ENCODE measurements at places on chromosomes 11 and 22.

DNA sequence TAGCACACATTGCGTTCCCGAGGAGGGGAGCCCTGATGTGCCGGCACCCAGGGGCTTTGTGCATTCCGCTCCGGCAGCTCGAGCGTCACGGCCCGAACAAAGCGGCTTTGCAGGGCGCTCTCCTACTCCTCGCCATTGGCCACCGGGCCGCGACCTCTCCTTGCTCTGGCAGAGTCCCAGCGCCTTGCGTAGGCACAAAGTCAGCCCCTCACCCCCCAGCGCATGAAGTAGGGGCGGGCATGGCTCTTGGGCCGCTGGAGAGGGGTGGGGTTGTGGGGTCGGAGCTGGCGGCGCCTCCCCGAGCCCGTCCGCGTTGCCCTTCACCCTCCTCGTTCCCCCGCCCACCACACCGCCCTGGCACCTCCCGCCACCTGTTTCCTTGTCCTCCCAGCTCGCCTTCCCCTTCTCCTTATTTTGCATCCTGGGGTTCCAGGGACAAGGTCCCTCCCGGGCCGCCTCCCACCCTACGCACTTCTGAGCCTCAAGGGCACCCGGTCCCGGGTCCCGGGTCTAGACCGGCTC is 753 bp upstream of the PPARA start:
- no peak for DNase-seq

GRCh38 chr11:48073031-48073861 is 92.9 kb downstream of the PTPRJ start:
- no peak for DNase-seq

DNA sequence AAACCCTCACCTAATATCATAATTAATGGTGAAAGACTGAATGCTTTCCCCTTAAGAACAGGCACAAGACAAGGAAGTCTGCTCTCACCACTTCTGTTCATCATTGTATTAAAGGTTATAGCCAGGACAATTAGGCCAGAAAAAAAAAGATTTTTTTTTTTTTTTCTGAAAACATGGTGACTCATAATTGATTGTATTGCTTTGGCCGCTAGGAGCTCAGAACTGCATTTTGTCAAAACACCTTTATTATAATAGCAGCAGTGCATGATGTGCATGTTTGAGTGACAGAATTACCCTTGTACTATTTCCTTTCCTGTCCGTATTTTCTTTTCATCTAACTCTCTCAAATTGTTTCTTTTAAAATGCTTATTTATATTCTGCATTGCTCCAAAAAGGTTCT is 98.1 kb downstream of the RNF169 start:
- DNase-seq = no peak

GRCh38 chr11:20278727-20279126 is 84.8 kb upstream of the HTATIP2 start:
- DNase-seq = peak; percentile 27

DNA sequence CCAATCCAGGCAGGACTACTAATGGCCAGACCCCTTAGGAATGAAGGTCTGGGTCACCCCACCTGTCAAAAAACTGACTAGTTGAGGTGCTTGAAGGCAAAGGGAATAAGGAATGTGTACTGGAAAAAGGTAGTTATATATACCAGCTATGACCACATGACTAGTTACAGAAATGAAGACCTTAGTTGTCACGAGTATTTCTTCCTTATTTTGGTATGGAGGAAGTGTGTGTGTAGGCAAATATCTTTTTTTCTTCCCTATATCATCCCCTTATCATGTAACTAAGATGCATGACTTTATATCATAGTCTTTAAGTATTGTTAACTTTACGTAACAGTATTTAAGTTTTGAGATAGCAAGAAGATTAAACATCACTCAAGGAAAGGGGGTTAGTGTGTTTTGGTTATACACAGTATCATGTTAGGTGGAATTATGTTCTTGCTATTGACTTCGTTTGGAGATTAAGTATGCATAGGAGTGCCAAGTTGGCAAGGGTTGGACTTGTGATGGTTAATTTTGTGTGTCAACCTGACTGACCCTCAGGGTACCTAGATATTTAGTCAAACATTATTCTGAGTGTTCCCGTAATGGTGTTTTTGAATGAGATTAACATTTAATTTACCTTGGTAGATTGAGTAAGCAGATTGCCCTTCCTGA is 38.2 kb upstream of the NARS2 start:
- no peak for DNase-seq

- DNase-seq = peak; percentile 62
Measured at GRCh38 chr11:85718991-85719807, 33.2 kb upstream of the CCDC89 start.

DNA sequence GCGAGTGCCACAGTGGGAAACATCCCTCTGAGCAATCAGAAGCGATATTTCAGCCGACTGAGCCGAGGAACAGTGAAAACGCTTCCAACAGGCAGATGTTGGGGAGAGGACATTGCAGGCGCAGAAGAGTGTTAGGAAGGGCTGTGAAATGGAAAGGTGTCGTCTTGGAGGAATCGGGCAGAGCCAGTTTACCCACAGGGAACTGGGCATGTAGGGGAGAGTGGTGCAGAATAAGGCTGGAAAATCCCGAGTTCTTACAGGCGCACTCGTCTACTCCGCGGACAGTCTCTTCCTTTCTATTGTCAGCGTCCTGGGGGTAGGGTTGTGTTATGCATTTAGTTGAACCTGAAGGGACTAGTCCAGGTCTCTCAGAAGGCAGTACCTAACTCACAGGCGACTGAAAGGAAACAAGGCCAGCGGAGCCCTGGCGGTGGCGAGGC is 1.1 kb upstream of the APLP2 start:
- no peak for DNase-seq

DNA sequence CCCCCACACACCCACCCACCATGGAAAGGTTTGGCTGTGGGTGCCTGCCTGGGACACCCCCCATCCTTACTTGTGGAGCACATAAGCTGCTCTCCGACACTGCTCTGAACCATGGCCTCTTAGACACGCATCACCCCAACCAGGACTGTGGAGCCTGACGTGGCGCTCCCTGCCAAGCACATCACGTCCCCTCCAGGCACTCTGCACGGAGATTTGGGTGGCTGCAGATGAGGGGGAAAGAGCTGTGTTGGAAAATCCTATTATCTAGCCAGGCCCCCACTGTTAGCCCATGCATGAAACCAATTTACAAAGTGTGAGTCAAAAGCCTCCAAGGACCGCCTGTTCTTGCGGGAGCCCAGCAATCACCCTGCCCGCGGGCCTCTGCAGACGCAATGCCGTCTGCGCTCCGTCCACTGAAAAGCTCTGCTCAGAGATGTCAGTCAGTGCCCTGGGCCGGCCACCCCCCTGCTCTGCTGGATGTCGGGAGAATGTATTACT is 163.4 kb upstream of the NECTIN1 start:
- DNase-seq = no peak

- DNase-seq = no peak
Measured at GRCh38 chr11:69287968-69288882, 5.7 kb upstream of the MYEOV start.

GRCh38 chr11:82288471-82288870 is 445.2 kb downstream of the FAM181B start:
- no peak for DNase-seq

DNA sequence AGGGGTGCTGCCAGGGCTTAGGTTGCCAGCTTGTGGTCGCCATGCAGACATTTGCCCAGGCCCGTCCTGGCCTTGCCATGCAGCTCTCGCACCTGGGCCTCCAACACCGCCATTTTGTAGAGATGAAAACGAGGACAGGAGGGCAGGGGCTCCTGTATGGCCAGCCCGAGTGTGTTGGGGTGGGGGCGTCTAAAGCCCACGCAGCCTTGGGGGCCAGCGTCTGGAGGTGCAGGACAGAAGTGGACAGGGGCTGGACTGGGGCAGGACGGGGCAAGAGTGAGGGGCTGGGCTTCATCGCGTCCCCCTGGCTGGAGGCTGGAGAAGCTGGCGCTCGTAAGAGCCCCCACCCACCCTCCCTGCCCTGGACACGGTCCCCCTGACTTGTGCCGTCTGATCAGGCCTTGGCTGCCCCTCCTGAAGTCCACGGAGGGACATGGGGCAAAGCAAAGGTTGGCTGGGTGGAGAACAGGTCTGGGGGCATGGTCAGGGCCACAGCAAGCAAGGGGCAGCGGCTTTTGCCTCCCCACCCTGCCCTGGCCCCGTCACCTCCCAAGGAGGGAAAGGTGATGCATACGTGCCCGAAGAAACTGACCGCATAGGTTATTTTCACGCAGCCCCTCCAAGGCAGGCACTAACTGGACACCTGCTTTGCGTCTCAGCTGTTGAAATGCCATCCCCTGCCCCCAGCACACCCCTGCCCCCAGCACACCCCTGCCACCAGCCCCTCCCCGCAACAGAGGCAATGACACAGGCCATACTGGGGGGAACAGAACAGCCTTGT is 815 bp downstream of the TNNT3 start:
- DNase-seq = no peak

- DNase-seq = no peak
Measured at GRCh38 chr11:94241896-94242295, 62.5 kb upstream of the IZUMO1R start.

DNA sequence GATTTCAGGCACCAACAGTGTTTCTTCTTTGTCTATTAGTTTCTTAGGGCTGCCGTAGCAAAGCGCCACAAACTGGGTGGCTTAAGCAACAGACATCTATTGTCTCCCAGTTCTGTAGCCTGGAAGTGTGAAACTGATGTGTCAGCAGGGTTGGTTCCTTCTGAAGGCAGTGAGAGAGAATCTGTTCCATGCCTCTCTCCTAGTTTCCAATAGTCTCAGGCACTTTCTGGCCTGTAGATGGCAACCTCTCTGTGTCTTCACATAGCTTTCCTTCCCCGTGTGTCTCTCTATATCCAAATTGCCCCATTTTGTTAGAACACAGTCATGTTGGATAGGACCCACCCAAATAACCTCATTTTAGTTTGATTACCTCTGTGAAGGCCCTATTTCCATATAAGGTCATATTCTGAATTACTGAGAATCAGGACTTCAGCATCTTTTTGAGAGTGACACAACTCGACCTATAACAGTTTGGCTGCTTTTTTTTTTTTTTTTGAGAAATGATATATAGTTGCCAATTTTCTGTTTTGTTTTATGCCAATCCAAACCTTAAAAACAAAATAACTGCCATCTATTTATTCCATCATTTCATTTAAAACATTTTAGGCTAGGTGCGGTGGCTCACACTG is 108.2 kb downstream of the SLC36A4 start:
- DNase-seq = no peak
